ENCODE measurements at places on chromosomes 16 and 17.

DNA sequence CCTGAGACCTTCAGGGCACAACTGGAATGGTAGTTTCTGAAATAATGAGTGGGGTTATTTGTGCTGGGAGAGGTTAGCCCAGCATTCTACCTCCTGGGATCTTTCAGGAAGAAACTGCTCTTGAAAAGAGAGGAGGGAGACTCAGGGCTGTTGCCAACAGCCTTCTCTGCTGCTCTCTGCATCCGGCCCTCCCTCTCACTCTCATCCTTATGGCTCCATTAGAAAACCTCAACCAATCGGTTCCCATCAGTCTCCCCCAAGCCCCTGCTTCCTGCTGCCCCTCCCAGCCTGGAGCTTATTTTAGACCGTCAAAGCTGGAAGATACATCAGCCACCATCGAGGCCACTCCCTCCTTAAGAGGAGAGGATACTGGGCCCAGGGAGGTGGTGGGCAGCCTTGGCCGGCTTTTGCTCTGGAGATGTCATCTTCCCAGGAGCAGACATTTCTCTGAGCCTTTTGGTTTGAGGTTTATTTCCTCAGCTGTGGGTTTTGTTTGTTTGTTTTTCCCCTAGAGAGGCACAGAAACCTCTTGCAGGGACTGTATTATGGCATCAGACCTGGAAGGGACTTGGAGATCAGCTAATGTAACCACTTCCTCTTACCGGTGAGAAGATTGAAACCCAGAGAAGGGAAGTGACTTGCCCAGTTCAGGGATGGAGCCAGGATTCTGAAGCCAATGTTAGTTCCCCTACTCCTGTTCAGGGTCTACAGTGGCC lies 2.7 kb downstream of the MPRIP start:
- DNase-seq, result no peak

GRCh38 chr16:77951788-77952187 lies 70.6 kb upstream of the CLEC3A start:
- no peak for DNase-seq

- no peak for DNase-seq
Measured at GRCh38 chr17:14437176-14437575, 136.3 kb downstream of the HS3ST3B1 start.

- no peak for DNase-seq
Measured at GRCh38 chr17:607361-608147, 107.1 kb downstream of the VPS53 start.

GRCh38 chr17:5299383-5299782 lies 17.3 kb downstream of the RABEP1 start:
- no peak for DNase-seq

DNA sequence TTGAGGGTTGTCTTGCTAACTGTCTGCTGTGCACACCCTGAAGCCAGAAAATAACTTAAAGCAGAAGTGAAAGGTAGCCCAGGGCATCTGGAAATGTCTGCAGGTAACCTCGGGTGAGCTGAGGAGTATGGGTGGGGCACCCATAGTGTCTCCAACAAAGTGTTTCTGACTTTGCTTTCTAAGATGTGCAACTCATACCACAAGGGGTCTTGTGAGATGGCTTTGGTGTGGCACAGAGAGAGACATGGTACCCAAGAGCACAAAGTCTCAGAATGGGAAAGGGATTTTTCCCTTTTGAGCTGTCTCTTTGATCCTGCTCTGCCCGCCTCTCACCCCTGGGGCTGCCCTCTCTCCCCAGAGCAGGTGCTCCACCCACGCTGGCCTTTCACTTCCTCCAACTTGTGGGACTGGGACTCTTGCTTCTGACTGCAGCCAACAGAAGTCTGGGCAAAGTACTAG lies 6.9 kb downstream of the CHD9 start:
- DNase-seq, result no peak

- DNase-seq, result no peak
Measured at GRCh38 chr17:82949361-82949760, 109.5 kb upstream of the ZNF750 start.

GRCh38 chr17:33260638-33261037 lies 32.5 kb downstream of the ASIC2 start:
- no peak for DNase-seq

GRCh38 chr17:57375770-57376225 lies 119.5 kb downstream of the MSI2 start:
- no peak for DNase-seq

DNA sequence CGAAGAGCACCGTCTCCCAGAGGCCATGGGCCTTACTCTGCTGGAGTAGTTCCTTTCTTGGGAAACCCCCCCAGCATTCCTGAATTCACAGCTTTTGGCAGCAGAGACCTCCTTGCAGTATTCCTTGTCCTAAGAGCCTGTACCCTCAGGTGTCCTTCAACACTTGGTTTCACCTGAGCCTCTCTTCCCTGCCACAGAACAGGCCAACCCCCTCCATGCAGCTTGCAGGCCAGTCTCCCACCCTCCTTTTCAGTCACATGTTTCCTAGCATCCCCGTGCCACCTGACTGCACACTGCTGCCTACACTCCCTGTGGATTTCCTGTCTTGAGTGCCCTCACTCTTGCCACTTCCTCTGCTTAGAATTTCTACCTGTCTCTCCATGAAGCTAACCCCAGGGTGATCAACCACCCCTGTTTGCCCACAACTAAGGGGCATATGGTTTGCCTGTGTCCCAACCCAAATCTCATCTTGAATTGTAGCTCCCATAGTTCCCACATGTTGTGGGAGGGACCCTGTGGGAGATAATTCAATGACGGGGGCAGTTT lies 65.5 kb downstream of the DYNLRB2 start:
- no peak for DNase-seq

DNA sequence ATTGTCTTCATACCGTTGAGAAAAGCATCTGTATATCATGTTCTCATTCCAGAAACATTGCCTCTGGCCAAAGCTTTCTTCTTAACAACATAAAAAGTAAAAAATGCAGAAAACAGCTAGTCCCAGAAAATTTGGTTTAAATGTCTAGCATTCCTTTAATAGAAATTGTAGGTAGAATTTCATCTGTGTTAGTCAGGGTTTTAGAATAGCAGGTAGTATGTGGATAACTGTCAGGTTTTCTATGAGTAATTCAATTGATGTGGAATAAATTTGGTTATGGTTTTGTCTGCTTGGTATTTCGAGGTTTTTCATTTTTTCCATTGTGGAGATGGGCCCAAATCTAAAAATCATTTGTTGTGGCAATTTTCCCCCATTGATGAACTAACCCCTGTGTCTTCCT lies 616.7 kb downstream of the KCNJ2 start:
- no peak for DNase-seq

DNA sequence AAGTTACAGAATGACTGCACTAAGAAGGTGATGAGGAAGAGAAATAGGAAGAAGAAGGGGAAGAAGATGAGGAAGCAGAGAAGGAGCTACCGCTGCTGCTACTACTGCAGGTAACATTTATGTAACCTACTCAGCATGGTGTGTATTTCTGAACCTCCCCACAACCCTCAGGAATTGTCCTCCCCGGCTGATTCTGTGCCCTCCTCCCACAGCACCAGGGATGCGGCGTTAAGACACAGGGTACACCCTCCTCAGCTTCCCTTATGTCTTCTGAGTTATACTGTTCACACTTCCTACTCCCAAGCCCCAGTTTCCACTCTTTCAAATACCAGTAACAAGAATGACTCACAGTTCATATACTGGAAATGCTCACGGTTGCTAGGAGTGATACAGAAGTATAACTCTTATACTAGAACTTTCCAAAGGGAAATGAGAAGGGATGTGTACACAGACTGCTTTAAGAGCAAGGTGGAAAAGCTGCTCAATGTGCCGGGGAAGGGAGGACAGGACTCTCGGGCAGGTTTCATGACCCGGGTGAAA lies 224.5 kb upstream of the PSMD7 start:
- no peak for DNase-seq

DNA sequence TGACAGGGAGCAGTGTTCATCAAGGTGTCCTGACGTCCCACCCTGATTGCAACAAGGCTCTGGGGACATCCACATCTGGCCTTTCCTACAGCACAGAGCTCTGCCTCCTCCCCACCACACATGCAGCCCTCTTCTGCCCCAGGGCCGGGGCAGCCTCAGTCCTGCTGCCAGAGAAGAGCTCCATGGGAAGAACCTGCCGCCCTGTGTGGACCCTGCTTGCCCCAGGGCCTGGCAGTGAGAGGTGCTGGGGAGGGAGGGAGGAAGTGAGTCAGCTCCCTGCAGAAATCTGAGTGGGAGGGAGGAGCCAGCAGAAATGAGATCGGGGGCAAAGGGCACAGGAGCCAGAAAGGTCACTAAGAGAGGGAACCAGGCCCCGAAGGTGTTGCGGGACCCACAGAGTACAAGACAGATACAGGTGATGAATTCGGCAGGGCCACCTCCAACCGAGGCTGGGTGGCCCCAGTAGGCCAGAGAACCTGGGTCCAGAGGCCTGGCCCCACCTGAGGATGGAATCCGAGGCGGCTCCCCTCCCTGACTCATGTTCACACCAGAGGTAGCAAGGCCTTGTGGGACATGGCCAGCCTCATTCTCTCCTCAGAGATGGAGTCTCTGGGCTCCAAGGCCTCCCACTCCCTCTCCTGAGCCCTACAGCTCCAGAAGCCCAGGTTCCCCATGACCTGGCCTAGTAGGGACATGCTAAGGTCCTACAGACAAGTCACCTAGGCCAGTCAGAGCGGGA lies 24.8 kb downstream of the MYO18A start:
- peak; percentile 45 for DNase-seq

DNA sequence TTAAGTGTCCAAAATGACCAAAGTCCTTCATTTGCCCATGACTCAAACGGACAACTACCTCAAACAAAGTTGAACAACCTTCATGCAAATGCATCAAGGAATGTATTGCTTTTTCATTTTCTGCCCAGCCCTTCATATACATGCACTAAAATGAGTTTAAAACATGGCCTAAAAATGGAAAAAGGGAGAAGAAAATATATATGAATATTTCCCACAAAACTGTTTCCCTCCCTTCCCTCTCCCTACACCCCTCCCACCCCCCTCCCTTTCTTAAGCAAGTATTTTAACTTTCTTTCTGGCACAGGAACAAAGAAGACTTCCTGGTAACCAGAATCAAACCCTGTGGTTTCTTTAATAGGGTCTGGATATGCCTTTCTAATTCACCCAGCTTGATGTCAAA lies 5.5 kb upstream of the FBXL20 start:
- no peak for DNase-seq

DNA sequence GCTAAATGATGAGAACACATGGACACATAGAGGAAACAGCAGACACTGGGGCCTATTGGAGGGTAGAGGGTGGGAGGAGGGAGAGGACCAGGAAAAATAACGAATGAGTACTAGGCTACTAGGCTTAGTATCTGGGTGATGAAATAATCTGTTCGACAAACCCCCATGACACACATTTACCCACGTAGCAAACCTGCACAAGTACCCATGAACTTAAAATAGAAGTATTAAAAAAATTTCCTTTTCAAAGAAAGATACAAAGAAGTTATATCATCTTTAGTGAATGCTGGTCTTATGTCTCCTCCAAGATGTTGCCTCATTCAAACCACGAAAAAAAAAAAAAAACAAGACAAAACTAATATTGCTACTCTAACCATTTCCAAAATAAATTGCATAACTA lies 31.7 kb downstream of the MBTD1 start:
- no peak for DNase-seq

DNA sequence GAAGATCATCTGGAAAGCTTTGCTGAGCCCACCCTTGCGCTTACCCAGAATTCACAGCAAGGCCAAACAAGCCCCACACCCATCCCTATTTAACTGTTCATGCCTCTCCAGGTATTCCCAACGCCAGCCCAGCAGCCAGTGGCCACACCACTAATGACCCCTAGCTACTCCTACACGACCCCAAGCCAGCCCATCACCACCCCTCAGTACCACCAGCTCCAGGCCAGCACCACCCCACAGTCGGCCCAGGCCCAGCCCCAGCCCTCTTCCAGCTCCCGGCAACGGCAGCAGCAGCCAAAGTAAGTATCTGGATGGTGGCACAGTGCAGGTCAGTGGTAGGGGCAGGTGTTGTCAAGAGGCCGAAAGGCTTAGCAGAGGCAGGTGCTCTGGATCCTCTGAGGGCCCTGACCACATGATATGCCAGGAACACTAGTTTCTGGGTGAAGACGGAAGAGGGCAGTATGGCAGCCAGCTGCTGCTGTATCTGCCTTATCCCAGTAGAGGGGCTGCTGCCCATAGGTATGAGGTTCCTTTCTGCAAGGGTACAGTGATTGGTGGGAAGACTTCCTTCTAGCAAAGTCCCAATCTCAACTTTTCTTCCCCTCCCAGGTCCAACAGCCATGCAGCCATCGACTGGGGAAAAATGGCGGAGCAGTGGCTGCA lies 10.7 kb downstream of the PROCA1 start:
- no peak for DNase-seq

GRCh38 chr16:87817910-87818309 lies 51.4 kb downstream of the SLC7A5 start:
- DNase-seq, result no peak

GRCh38 chr17:39813631-39814030 lies 50.5 kb downstream of the IKZF3 start:
- DNase-seq, result peak; percentile 9

GRCh38 chr16:15599303-15600070 lies 43.5 kb downstream of the MARF1 start:
- DNase-seq, result no peak

GRCh38 chr17:62309396-62309795 lies 71.0 kb upstream of the EFCAB3 start:
- DNase-seq, result no peak

- DNase-seq, result no peak
Measured at GRCh38 chr17:8841844-8842243, 25.6 kb downstream of the PIK3R6 start.

DNA sequence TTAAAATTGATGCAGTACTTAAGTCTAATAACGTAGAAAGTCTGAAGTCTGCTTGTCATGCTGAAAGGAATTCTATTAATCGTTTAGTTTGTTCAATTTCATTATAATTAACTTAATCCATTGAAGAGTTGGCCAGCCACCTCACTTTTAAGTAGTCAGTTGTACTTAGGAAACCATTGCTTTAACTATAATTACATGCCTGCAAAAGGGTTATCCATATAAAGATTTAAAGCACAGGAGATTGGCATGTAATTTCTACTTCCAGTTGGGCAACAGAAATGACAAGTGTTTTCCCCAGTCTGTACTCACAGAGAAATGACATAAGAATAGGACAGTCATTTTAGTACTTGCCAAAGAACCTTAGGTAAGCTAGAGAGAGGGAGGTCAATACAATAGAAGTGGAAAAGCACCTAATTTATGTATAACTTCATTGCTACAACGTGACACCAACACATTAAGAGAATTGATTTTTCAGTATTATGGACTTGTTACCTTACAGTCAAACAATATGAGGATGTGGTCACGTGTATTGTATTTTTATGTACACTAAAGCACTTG lies 3.7 kb upstream of the USP32 start:
- no peak for DNase-seq

DNA sequence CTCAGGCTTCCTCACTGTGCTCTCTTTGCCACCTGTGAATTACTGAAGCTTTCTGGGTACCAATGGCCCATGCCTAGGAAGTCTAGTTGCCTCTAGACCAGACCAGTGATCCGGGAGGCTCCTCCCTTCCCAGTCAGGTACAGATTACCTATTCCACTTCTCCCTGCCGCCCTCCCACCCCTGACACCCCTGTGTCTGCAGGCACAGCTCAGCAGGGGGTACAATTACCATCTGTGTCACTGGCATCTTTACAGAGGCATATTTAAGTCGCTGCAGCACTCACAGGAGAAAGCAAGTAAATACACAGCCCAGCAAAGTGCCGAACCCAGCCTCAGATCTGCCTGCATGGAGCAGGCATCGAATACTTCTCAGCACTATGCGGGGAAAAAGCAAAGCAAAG lies 5.3 kb upstream of the WSCD1 start:
- DNase-seq, result no peak

GRCh38 chr16:48831076-48831722 lies 221.2 kb upstream of the N4BP1 start:
- DNase-seq, result no peak

All from stimulated activated CD4-positive, alpha-beta T cell treated with anti-CD3 and anti-CD28 coated beads, TNF-alpha, amount 100 ng/mL, for 4 hours (primary cell).